ENCODE measurements at places on chromosomes 2 and 18.

- DNase-seq: no peak
Observed at GRCh38 chr18:80143881-80144280, 34.8 kb downstream of the ADNP2 start.

DNA sequence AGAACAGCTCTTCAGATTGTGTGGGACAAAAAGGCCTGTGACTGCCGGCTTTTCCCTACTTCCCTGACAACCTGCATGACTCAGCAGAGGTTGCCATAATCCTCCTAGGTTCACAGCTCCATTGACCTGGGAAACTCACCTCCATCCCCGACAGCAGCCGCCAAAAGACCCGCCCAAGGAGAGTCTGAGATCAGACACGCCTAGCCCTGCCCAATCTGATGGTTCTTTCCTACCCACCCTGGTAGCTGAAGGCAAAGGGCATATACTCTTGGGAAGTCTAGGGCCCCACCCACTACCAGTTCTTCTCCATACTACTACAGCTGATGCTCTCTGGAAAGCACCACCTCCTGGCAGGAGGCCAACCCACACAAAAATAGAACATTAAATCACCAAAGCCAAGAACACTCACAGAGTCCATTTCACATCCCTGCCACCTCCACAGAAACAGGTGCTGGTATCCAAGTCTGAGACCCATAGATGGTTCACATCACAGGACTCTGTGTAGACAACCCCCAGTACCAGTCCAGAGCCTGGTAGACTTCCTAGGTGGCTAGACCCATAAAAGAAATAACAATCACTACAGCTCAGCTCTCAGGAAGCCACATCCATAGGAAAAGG is 140.6 kb downstream of the NETO1 start:
- DNase-seq: no peak

DNA sequence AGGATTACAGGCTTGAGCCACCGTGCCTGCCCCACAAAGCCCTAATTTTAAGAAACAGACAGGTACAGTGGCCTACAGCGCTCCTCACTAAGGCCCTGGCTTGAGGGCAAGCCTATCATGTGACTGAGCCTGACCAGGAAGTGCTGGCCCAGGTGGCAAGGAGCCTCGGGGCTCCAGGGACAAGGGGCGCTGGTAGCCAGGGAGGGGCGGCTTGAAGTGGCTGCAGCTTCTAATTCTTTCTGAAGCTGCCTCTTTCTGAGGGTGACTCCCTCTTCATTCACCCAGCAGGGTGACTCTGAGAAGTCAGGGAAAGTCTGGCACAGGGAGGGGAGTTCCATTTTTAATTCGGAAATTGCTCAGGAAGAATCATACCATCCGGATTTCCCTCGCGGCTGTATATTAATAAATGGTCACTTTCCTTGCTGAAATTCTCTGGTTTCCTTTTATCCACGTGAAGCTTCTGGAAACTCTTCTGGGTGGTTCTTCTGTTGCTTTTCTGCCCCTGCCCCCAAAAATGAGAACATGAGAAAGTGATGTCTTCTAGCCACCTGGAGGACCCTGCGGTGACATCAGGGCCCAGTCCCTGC is 115.7 kb downstream of the FAM210A start:
- no peak for DNase-seq

GRCh38 chr2:236956031-236956618 is 129.6 kb upstream of the COPS8 start:
- DNase-seq: no peak

GRCh38 chr18:22188559-22189267 is 19.3 kb downstream of the GATA6 start:
- no peak for DNase-seq

DNA sequence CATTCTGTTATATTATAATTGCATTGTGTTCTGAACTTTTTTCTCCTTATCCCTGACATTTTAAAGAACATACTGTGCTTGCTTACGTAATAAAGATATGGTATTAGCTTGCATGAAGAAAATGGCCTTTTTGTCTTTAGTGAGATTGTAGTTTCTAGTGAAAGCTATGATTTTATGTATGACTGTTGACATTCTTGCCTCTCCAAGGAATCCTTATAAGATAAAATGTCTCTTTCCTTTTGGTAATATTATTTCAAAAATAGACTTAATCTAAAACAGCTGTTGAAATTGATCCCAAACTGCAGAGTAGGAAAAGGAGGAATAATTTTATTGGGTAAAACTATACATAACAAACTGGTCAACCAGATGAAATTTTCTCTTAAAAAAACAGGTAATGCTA is 40.8 kb upstream of the CCDC102B start:
- peak; percentile 64 for DNase-seq

GRCh38 chr2:120036145-120036544 is 23.3 kb downstream of the EPB41L5 start:
- DNase-seq: no peak

GRCh38 chr2:164917296-164917903 is 37.9 kb downstream of the SLC38A11 start:
- DNase-seq: peak; percentile 43

DNA sequence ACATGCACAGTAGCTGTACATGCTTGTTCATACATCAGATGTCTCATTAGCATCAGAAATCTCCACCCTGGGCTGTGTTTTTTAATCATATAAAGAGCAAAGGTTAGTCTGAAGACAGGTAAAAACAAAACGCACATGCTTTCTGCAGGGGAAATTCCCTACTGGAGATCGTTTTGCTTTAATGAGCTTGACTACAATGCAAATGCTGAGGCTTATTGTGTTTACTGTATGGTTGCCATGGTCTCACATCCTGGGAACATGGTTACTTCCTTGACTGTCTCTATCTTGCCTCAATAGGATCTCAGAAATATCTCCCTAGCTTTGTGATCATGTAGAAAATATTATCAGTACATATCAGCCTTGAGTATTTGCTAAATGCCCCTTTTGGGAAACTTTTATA is 336.5 kb upstream of the TFPI start:
- DNase-seq: peak; percentile 9

DNA sequence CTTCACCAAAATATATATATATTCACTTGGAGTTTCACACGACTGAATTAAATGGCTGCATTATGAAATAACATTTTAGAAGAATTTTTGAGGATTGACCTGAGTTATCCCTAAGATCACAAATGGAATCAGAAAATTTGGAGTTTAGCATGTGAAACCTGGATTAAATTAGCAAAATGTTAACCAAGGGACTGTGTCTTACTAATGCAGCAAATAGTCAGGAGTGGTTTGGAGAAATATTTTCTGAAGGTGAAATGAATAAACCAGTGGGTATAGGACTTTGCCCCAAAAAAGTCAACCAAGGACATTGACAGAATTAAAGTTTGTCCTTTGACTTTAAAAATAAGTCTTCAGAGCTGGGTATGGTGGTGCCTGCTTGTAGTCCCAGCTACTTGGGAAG is 111.2 kb downstream of the PRPF40A start:
- no peak for DNase-seq

DNA sequence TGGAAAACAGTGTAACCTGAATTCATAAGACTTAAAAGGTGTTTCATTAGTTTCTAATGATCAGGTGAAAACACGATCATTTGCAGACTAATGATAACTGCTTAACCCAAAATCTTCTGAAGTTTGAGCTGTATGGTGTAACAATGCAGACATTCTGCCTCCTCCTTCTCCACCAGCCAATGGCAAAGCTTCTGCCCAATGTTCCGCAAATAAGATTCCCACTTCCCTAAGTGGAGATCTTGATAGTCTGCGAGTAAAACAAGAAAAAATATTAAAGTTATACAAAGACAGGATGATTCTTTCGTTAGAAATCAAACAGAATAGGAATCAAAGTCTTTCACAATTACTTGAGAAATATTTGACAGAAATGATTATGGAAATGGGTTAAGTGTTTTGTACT is 8.1 kb downstream of the C2orf42 start:
- no peak for DNase-seq

GRCh38 chr2:166170356-166170755 is 42.5 kb upstream of the SCN1A start:
- DNase-seq: no peak

- DNase-seq: no peak
Observed at GRCh38 chr2:45905632-45905958, 254.1 kb downstream of the PRKCE start.

- DNase-seq: no peak
Observed at GRCh38 chr2:18662689-18663088, 73.3 kb upstream of the NT5C1B start.

GRCh38 chr2:128817171-128817570 is 498.5 kb upstream of the HS6ST1 start:
- DNase-seq: no peak

DNA sequence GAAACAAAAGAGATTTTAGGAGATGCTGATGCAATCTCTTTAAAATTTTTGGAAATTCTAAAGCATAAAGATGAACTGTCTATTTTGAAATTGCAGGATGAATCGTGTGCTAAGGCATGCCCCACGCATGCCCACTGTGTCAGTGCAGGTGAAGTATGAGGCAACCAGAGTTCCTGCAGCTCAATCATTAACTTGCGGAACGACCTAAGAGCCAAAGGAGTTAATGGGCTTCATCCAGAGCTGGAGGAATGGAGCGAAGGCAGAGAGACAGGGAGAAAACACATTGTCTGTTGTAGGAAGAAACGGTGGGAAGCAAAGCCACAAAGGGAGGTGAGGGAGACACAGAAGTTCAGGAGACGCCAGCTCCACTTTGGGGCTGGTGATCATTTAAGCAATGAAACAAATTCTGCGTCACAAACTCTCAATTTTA is 265.2 kb downstream of the CCDC85A start:
- DNase-seq: no peak

- DNase-seq: no peak
Observed at GRCh38 chr2:58436872-58437271, 195.7 kb upstream of the FANCL start.

DNA sequence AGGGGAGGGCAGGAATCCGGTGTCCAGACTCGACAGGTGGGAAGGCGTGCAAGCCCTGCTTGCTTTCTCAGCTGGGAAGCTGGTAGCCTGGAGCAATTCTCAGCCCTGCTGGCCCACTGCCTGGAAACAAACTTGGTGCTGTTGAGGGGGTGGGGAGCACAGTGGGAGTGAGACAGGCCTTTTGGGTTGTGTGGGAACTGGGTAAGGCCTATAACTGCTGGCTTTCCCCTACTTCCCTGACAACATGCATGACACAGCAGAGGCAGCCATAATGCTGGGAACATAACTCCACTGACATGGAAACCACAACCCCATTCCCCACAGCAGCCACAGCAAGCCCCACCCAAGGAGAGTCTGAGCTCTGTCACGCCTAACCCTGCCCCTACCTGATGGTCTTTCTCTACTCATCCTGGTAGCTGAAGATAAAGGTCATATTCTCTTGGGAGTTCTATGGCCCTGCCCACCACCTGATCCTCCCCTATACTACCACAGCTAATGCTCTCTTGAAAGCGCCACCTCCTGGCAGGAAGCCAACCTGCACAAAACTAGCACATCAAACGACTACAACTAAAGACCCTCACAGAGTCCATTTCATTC is 122.9 kb upstream of the ACVR1C start:
- DNase-seq: no peak

GRCh38 chr18:48342125-48342524 is 67.1 kb downstream of the ZBTB7C start:
- DNase-seq: no peak

GRCh38 chr2:235599596-235600338 is 105.9 kb downstream of the AGAP1 start:
- no peak for DNase-seq

- no peak for DNase-seq
Observed at GRCh38 chr2:160261732-160262131, 61.7 kb upstream of the ITGB6 start.

- peak; percentile 77 for DNase-seq
Observed at GRCh38 chr2:51981783-51982182, 949.9 kb upstream of the NRXN1 start.

- DNase-seq: no peak
Observed at GRCh38 chr2:105752691-105753358, 8.1 kb downstream of the NCK2 start.

All from skin of body (tissue), 3 donors.